EL (cell line): ENCODE measurements at places on chromosomes 4 and X.

DNA sequence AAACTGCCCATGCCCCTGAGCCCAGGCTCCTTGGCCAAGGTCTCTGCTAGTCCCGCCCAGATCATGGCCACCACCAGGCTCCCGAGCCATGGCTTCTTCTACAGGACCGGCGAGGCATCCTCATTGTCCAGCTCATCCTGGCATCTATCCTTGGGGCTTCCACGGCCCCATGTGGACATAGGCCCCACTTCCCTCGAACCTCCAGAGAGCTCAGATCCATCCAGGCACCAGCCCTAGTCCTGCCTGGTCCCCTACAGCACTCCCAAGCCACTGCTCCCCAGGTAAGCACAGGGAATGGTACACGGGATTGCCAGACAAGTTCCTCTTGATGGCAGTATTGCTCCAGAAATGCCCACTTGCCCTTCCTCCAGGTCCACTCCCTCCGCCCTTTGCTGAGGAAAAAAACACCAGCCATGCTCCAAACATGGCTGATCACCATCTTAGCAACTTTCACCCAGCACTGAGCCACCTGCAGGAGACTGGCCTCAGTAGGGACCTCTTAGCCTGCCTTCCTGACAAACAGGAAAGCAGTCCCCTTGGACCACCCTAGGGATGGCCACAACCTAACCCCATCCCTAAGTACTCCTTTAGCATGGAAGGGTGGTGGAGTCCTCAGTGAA is 272.1 kb upstream of the AGTR2 start:
- DNase-seq: no peak

GRCh38 chr4:144399927-144400326 is 246.0 kb upstream of the HHIP start:
- DNase-seq: peak; percentile 82

GRCh38 chrX:6694221-6694620 is 159.3 kb upstream of the VCX3A start:
- DNase-seq: no peak

- no peak for DNase-seq
Measured at GRCh38 chrX:16971694-16972093, 25.2 kb downstream of the REPS2 start.

DNA sequence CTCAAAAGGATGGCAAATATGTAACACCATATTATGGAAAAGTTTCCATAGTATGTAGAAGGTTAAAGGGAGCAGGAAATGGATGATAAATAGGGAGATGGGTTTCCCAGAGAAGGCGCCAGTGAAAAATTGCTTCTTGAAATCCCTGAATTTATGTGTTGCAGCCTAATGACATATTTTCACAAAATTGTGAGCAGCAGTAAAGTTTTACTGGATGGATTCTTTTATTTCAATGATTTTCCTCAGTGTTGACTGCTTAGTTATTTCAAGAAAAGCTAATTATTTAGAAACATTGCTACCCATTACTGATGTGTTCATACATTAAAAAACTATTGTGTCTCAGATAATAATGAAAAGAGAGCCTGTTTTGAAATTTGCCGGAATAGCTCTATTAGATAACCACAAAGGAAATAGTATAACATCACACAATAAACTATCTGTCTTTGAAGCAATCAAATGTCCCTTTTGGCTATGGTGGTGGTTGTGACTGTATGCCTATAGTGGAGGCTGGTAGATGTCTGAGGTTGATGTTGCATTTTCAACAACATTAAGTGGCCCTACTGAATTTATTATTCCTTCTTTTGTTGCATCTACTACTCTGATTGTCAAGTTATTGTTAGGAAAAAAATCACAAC is 169.9 kb upstream of the HAND2 start:
- DNase-seq: no peak

DNA sequence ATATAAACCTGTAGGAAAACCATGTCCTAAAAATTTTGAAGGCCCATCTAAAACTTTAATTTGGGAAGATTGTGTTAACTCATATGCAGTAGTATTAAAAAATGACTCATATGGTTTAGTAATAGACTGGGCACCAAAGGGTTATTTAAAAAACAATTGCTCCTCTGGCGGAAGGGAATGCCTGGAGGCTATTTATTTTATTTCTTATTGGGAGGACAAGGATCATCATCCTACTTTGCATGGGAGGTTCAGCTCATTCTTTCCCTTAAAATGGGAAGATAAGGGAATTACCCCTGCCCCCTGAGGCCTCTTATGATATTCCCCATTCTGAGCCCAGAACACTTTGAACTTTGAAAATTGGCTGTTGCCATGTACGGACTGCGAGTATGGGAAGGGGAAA is 29.7 kb upstream of the MGST2 start:
- DNase-seq: peak; percentile 41

DNA sequence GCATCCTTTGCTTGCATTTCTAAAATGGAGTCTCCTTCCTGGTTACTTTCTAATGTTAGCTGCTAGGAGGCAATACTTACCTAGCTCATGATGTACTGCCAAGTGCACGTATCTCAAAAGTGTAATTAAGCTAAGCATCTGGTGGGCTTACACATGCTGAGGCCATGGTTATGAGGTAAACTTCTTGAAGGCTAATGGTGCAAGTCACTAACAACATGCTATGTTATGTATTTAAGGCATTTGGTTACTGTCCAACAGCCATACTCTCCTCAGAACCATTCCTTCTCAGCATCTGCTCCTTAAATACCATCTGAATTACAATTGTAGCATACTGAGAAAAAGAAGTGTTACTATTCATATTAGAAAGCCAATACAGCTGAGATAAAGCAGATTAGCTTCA is 318.6 kb upstream of the BMP3 start:
- no peak for DNase-seq

DNA sequence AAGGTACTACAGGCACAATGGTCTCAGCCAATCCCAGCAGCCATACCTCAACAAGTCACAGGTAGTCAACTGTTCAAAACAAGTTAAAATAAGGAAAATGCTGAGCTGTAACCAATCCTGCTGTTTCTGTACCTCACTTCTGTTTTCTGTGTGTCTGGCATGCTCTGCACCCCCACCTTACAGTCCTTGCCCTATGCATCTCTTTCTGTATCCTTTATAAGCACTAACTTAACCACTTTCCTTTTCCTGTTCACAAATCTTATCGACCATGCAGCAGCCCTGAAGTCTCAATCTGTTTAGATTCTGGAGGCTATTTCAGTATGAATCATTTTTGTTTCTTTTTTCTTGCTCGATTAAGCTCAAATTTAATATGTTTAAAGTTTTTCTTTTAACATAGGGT is 12.5 kb upstream of the FAM13A start:
- DNase-seq: no peak

DNA sequence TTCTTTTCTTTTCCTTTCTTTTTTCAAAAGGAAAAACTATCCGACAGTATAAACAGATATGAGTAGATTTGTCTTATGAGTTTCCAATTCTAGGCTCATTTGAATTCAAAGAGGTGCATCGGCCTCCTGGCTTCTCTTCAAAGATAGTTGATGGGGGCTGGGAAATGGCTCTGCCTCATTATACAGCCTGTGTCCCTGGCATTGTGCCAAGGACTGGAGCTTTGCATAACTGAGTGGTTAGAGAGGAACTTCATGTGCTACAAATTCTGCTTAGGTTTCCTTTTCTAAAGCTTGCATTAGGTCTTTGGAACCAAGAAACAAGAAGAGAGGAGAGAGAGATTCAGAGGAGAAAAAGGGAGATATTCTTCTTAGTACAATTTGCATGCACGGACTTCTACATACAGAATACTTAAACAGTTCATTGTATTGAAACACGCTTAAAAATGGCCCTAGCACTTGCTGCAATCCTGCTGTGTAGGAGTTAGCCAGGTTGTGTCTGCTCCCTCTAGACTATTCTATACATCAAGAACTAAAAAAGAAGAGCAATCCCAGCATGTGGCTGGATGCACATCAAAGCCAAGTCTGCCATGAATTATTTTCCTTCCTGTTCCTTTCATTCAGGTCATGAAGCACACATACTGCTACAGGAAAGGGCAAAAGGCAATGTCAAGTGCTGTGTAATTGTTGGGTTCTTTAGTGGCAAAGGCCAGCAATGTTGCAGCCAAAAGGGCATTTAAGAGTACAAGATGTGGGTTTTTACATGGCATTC is 70.9 kb downstream of the INTS12 start:
- no peak for DNase-seq

- DNase-seq: peak; percentile 13
Measured at GRCh38 chrX:42269186-42269585, 345.8 kb upstream of the CASK start.

GRCh38 chr4:171715973-171716372 is 97.2 kb upstream of the GALNTL6 start:
- DNase-seq: no peak

GRCh38 chr4:77600521-77601451 is 4.8 kb upstream of the CXCL13 start:
- peak; percentile 23 for DNase-seq

- DNase-seq: peak; percentile 85
Measured at GRCh38 chrX:7139202-7140081, 8.1 kb upstream of the STS start.

DNA sequence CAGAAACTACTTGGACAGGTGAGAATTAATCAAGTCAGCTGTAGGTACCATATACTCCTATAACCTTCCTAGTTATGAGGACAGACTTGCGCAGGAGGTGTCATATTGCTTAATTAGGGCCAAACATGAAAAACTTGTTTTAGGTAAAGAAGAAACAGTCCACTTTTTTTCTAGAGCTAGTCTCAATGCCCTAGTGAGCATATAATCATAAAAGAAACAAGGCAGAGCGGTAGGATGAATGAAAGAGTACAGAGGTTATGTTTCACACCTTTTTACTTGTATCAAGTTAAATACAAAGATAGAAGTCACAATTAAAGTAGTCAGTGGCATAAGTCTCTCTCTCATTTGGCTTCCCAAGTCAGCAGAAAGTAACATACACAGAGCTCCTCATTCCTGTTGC is 88.9 kb downstream of the RPS6KA6 start:
- DNase-seq: no peak

GRCh38 chr4:172982151-172982590 is 186.4 kb upstream of the GALNT7 start:
- DNase-seq: peak; percentile 57

- DNase-seq: peak; percentile 60
Measured at GRCh38 chr4:82469791-82470345, 39.5 kb downstream of the ENOPH1 start.

DNA sequence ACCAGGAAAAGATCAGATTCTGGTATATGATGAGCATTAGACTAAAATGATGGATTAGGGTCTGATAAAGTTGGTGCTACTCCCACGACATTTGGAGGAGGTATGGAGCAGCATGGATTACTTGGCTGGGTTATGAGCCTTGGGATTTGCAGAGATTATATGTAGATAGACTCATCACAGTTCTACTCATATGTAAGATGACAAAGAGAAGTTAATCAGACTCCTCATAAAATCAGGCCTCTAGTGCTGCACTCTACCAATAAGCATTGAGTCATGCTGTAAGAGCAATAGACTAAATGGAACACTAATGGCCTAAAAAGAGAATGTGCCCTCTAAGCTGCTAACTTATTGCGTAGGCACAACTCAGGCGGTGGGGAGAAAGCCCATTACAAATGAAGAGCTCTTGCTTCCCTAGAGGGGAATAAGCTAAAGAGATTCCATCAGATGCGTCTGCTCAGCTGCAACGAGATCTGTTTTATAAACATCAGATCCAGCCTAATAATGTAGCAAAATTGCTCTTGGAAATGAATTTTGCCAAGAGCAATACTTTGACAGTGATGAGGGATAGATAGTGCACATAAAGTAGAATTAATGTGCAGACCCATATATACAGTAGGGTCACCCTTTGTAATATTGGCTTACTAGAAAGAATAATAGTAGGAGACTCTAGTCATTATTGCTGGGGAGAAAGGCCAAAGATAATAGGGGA is 17.5 kb downstream of the LIAS start:
- no peak for DNase-seq

GRCh38 chr4:8589823-8590545 is 2.6 kb upstream of the CPZ start:
- DNase-seq: peak; percentile 83

- no peak for DNase-seq
Measured at GRCh38 chr4:83316459-83317165, 18.0 kb downstream of the HPSE start.

- no peak for DNase-seq
Measured at GRCh38 chr4:104868958-104869357, 277.7 kb upstream of the TET2 start.

GRCh38 chr4:70746179-70746839 is 24.5 kb downstream of the RUFY3 start:
- peak; percentile 52 for DNase-seq

GRCh38 chr4:185966997-185967775 is 101.8 kb upstream of the TLR3 start:
- no peak for DNase-seq

- DNase-seq: peak; percentile 39
Measured at GRCh38 chr4:116358633-116359222, 726.6 kb downstream of the TRAM1L1 start.

GRCh38 chrX:41022566-41022965 is 62.7 kb upstream of the USP9X start:
- DNase-seq: peak; percentile 44

- DNase-seq: peak; percentile 19
Measured at GRCh38 chr4:83250687-83251446, 33.7 kb downstream of the COQ2 start.

DNA sequence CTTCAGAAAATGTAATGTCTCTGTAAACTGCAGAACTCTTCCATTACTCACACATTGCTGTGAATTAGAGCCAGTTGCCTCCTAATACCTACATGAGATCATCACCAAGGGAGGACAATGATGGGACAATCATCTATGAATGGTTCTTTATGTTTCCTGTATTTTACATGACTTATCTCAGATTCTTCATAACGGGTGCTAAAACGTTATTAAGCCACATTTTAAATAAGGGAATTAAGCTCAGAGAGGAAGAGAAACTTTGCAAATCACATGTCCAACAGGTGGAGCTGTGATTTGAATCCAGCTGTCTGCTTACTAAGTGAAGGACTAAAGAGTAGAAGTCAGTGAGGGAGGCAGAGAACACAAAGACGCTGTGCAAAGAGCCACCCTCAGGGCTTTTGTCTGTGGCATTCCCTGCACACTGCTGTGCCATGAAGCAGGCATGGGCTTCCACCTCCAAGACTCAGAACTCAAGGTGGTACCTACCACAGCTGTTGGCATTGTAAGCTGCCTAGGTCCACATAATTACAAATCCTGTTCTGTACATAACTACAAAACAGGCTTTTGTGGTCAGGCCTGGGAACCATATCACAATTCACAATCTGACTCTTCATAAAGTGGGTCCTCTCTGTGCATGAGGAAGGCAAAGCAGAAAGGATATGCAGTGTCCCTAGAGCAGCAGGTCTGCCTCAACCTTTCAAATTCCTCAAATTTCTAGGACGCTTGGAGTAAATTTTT is 12.8 kb downstream of the TBC1D9 start:
- peak; percentile 40 for DNase-seq
